NCI-H345 (cell line): ENCODE measurements at places on chromosomes 6 and 20.
A peak's percentile ranks its signal among the peaks of the same experiment; 100 is the strongest.

- no peak for DNase-seq
Observed at GRCh38 chr6:93393554-93394074, 25.7 kb downstream of the EPHA7 start.

GRCh38 chr6:82995066-82995465 is 70.6 kb downstream of the UBE3D start:
- DNase-seq: no peak

DNA sequence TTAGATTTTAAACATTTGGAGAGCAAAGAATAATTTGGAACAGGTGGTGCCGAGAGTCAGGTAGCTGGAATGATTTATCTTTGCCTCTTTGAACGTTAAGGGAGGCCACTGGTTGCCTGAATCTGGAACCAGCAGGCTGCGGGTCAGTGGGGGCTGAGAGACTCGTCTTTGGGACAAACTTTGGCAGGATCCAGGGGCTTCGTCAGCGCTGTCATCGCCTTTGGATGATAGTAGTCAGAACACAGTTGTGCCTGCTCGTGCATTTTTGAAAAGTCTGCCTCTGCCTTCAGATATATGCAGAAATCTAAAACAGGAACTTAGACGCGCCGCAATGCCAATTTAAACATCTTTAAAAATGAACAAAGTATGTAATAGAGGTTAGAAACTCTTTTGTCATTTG is 5.0 kb downstream of the EYA2 start:
- no peak for DNase-seq

DNA sequence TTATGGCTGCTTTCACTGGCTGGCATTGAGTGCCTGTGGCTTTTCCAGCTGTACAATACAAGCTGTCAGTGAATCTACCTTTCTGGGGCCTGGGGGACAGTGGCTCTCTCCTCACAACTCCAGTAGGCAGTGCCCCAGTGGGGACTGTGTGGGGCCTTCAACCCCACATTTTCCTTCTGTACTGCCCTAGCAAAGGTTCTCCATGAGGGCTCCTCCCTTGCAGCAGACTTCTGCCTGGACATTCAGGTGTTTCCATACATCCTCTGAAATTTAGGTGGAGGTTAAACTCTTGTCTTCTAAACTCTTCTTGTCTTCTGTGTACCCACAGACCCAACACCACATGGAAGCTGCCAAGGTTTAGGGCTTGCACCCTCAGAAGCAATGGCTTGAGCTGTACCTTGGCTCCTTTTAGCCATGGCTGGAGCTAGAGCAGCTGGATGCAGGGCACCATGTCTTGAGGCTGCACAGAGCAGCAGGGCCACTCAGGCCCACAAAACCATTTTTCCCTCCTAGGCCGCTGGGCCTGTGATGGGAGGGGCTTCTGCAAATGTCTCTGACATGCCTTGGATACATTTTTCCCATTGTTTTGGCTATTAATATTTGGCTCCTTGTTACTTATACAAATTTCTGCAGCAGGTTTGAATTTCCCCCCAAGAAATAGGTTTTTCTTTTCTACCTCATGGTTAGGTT is 9.6 kb downstream of the PEX7 start:
- no peak for DNase-seq

- no peak for DNase-seq
Observed at GRCh38 chr6:122524056-122524455, 52.4 kb upstream of the SERINC1 start.

GRCh38 chr6:41455410-41455809 is 90.8 kb upstream of the FOXP4 start:
- no peak for DNase-seq

DNA sequence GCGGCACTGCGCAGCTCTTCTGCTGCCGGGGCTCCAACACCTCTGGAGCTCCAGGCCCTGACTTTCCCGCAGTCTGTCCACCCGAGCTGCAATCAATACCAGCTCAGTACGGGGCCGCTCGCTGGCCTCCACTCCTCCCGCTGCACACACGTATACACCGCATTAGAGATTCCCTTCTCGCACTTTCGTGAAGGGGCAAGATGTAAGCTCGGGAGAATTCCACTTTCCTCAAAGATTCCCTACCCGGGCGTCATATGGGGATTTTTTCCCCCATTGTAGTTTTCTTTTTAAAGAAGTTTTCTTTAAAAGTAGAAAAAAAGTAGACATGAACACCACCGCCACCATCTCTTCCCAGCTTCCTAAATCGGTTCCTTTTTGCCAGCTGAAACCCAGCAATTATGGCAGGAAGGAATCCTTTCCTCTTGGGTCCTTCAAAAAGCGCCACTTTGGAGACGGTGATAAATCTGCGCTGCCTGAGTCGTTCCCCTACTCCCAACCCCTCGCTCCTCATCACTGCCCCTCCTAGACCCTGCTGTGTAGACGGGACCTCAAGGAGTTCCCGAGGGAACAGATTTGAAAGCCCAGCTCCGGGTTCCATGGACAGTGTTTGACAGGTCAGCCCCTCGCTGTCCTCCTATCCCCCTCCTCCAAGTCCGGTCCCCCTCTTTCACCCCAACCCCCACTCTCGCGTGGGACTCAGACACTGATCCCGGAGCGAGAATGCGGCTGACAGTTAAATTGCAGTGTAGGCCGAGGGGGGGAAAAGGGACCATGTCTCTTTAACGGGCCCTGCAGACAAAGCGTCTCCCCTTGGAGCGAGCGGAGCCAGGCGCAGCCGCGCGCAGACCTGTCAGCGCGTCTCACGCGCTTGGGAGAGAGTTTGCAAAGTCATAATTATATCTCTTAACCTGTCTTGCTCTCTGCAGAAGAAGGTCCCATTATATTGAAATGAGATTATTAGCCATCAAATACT is 39.5 kb downstream of the NCR2 start:
- DNase-seq: no peak

DNA sequence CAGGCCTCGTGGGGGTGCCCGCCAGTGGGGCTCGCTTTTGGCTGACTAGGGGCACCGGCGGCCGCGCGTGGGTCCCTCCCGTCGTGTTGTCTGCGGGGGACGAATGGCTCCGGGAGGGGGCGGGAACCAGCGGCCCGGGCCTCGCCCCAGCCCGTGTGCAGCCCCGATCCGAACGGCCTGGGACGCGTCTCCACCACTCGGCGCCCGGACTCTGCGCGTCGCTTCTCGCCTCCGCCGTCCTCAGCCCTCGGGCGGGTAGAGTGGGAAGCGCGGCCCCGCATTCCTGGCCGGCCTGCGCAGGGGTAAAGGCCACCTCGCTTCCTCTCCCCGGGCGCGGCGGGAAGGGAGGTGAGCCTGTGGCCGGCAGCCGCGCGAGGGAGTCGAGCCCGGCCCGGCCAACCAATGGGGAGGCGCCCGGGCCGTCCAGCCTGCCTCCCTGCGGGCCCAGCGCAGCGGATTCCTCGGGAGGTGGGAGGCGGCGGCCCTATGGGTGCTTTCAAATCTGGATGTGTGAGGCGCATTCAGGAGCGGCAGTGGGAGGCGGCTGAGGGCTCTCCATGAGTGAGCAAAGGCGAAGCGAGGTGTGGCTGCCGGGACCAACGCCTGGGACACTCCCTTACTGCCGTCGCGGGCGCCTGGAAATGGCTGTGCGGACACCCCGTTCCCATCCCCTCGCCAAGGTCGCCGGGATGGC is 1.1 kb upstream of the ZBTB46 start:
- DNase-seq: no peak

DNA sequence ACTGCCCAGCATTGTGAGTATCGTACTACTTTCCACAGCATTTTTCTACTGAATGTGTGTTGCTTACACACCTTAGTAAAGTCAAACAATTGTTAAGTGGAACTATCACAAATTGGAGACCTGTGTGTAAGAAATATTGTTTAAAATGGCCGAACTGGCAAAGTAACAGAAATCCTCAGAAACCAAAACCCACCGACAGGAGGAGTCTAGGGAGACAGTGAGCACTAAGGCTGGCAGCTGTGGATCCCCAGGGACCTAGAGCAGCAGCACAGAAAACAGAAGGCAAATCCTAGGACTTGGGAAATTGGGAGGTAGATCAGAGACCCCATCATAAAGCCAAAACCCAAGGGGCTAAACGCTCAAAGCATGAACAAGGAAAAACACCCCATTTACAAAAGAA is 69.9 kb downstream of the SESN1 start:
- DNase-seq: no peak

GRCh38 chr6:16503970-16504415 is 257.3 kb downstream of the ATXN1 start:
- no peak for DNase-seq

- peak; percentile 84 for DNase-seq
Observed at GRCh38 chr20:25750765-25751696, 54.4 kb upstream of the ZNF337 start.

DNA sequence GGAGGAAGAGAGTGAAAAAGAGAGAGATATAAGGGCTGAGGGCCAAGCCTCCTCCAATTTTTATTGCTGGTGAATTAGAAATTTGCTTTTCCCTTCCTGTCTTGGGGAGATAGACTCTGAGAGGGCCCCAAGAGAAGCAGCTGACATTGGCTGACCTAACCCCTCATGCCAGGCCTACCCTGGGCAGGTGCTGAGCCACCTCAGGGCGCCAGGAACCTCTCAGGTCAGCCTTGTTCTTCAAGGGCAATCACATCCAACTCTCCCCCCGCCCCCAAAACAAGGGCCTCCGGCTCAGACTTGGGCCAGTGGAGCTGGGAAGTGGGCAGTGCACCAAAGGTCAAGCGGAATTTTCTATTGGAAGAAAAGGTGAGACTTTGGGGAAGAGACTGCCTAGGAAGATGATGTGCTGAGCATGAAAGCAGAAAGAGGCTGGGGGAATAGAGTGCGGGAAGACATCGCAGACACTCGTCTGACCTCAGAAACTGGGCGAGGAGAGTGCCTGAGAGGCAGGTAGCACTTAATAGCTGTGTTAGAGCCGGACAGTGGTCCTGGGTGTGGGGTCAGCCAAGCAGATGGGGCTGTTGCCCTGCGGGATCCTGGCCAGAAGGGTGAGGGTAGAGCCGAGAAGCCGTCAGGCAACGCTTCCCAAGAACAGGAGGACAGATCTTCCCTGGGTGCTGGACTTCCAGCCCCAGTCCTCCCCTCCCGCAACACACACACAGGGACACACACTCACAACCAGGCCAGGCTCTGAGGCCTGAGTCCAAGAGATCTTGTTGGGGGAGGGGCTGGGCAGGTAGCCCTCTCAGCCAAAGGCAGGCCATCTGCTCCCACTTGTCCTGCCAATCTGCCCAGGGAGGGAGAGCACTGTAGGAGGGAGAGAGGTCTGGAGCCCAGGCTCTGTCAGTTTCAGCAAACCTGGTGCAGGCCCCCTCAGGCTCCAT is 3.7 kb upstream of the FASTKD5 start:
- no peak for DNase-seq

- peak; percentile 15 for DNase-seq
Observed at GRCh38 chr20:46060301-46060881, 29.4 kb downstream of the NCOA5 start.

- DNase-seq: peak; percentile 63
Observed at GRCh38 chr6:2999618-3000557, at the start of gene NQO2. Gene NQO2 (plus strand): TSS chr6:2999894. CDS start chr6:3006553, 6,659 bp downstream.

GRCh38 chr20:24736131-24736843 is 212.8 kb upstream of the CST7 start:
- DNase-seq: no peak

DNA sequence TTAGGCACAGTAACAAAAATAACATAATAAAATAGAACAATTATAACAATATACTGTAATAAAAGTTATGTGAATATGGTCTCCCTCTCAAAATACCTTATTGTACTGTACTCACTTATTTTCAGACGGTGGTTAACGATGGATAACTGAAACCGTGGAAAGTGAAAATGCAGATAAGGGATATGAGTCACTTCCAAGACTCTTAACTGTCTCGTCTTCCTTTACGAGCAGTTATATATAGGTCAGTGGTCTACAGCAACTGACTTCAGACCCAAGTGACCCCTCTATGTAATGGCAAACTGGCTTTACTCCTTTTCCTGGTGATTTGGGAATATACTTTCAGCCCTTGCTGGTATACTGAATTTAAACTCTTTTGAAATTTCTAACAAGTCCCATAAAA is 261.4 kb downstream of the SLC35F1 start:
- no peak for DNase-seq

DNA sequence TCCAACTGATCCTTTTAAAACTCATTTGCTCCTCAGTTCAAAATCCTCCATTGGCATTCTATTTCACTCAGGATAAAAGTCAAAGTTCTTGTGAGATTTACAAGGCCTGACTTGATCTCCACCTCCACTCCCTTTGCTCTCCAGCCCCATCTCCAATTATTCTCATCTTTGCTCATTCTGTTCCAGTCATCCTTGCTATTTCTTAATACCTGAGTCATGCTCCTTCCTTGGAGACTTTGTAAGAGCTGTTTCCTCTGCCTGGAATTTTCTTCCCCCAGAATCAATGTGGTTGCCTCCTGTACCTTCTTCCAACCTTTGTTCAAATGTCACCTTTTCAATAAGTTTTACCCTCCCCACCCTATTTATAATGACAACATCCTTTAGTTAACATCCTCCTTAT is 373.5 kb downstream of the HTR1B start:
- DNase-seq: no peak

DNA sequence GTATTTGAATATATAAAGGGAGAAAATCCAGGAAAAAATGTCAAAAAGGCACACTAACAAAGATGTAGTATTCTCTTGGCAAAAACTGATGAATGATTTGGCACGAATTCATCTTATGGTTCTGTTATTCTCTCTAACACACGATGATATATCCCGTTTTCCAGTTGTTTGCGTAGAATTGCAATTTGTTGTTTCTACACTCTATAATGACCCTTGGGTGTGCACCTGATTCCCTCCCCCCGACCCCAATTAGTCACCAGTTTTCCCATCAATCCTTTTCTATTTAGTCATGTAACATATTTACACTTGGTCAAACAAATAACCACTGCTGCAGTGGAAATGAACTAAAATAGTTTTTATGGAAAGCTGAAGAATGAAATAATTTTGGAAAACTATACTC is 1.5 kb upstream of the ARID1B start:
- DNase-seq: no peak

DNA sequence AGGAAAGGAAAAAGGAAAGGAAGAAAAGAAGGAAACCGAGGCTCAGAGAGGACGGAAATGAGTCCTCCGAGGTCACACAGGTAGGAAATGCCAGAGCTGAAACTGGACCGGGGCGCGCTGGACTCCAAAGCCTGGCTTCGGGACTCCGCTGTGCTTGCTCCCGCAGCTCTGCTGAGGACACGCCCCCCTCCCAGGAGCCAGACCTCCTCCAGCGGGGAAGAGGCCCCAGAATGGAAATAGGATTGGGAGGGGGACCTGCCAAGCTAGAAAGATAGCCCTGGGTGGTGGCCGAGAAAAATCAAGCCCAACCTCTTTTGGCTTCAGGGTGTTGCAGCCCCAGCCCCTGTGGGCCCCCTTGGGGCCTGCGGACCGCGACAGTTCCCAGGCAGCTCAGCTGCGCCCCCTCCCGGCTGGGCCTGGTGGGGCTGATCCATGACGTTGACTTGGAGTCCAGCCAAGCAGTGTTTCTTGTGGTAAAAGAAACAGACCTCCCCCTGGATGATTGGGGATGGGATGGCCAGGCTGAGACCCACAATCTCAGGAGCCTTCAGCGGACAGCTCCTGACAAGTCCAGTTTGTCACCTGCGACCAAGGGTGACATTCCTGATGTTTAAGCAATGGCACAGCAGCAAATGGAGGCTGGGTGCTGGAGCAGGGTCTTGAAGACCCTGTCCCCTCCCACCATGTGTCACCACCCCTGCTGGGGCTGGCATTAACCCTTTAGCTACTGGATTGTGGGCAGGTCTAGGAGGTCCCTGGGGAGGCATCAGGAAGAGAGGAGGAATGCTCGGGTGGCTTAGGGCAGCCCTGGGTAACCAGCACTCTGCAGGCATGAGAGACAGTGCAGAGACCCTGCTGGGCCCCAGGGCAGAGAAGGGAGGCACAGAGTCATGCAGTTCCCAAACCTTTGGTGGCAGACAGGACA is 55.4 kb downstream of the RIPOR3 start:
- DNase-seq: peak; percentile 82

GRCh38 chr20:8568075-8568474 is 436.0 kb downstream of the PLCB1 start:
- DNase-seq: no peak
